ENCODE measurements at places on chromosomes 7 and 10. TPM values are rescaled to one million over a fixed set of nuclear protein-coding genes. Genes with fewer than 3 reads are reported as not detected.

GRCh38 chr10:24519950-24520349, 203.7 kb downstream of the ARHGAP21 start:
- peaks cover 9% of the 10 kb centered on the region for H3K4me1 ChIP-seq
- H3K36me3 ChIP-seq: no peaks in the 10 kb centered on the region
- H3K27me3 ChIP-seq: no peaks in the 10 kb centered on the region
- DNase-seq: no peak
- H3K4me3 ChIP-seq: no peak overlapping the region

GRCh38 chr7:84393786-84394185, 199.2 kb upstream of the SEMA3A start:
- no peaks in the 10 kb centered on the region for H3K4me1 ChIP-seq
- no peak for DNase-seq
- H3K36me3 ChIP-seq: no peaks in the 10 kb centered on the region
- no peak overlapping the region for H3K4me3 ChIP-seq

DNA sequence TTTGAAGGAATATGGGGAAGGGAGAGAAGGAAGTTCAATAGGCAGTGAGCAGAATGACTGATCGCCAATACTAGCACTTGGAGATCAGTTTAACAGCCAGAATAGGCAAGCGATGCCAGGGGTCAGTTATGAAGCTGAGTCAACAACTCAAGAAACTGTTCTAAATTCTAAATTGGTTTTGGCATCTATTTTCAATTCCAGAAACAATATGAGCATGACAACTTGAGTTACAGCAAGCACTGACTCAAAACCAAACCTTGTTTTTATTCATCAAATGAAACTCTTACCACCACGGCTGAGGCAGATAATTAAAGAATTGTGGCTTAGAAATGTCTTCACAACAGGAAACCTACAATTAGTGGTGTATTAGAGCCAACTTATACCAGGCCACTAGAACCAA, 180.5 kb upstream of the ASAH2 start:
- H3K4me1 ChIP-seq: peaks cover 3% of the 10 kb centered on the region
- DNase-seq: no peak
- H3K36me3 ChIP-seq: no peaks in the 10 kb centered on the region
- H3K27ac ChIP-seq: no peak overlapping the region

- H3K4me3 ChIP-seq: no peak overlapping the region
- no peak overlapping the region for H3K27ac ChIP-seq
- H3K36me3 ChIP-seq: no peaks in the 10 kb centered on the region
- no peaks in the 10 kb centered on the region for H3K27me3 ChIP-seq
These were observed 25.5 kb upstream of the AMZ1 start for GRCh38 chr7:2662273-2663120.

- peaks cover 10% of the 10 kb centered on the region for H3K4me1 ChIP-seq
- no peaks in the 10 kb centered on the region for H3K27me3 ChIP-seq
- no peaks in the 10 kb centered on the region for H3K36me3 ChIP-seq
- DNase-seq: no peak
- H3K27ac ChIP-seq: no peak overlapping the region
- H3K4me3 ChIP-seq: no peak overlapping the region
These were observed 112.9 kb upstream of the LYZL2 start for GRCh38 chr10:30742471-30742870.

- DNase-seq: no peak
- H3K36me3 ChIP-seq: peaks cover 6% of the 10 kb centered on the region
- no peaks in the 10 kb centered on the region for H3K4me1 ChIP-seq
- no peaks in the 10 kb centered on the region for H3K27me3 ChIP-seq
- no peak overlapping the region for H3K27ac ChIP-seq
These were observed 212.7 kb downstream of the ADK start for GRCh38 chr10:74363727-74364126.

GRCh38 chr7:681551-682307, 44.8 kb upstream of the DNAAF5 start:
- H3K27me3 ChIP-seq: no peaks in the 10 kb centered on the region
- H3K36me3 ChIP-seq: no peaks in the 10 kb centered on the region
- no peak overlapping the region for H3K4me3 ChIP-seq
- no peak overlapping the region for H3K27ac ChIP-seq
- DNase-seq: peak; percentile 46

GRCh38 chr7:19001854-19002253, 115.6 kb downstream of the TWIST1 start:
- no peak overlapping the region for H3K4me3 ChIP-seq
- no peaks in the 10 kb centered on the region for H3K4me1 ChIP-seq
- no peaks in the 10 kb centered on the region for H3K27me3 ChIP-seq
- no peak for DNase-seq

- no peaks in the 10 kb centered on the region for H3K4me1 ChIP-seq
- no peak overlapping the region for H3K4me3 ChIP-seq
- H3K27me3 ChIP-seq: no peaks in the 10 kb centered on the region
- no peaks in the 10 kb centered on the region for H3K36me3 ChIP-seq
These were observed 31.5 kb upstream of the BTRC start for GRCh38 chr10:101322266-101323108.

DNA sequence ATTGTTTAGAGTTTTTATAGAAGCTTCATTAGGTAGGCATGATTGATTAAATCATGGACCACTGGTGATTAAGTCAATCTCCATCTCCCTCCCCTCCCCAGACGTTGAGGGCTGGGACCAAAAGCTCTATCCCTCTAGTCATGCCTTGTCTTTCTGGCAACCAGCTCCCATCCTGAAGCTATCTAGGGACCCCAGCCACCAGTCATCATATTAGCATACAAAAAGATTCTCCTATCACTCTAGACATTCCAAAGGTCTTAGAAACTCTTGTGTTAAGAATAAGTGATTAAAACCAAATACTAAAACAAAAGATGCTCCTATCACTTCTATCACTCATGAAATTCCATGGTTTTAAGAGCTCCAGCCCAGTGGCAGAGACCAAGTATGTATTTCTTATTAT, 178.2 kb downstream of the RAPGEF5 start:
- no peaks in the 10 kb centered on the region for H3K4me1 ChIP-seq
- H3K27ac ChIP-seq: no peak overlapping the region
- H3K27me3 ChIP-seq: no peaks in the 10 kb centered on the region

GRCh38 chr10:124447751-124448466, 1.9 kb downstream of the NKX1-2 start:
- DNase-seq: no peak
- peaks cover 100% of the 10 kb centered on the region for H3K27me3 ChIP-seq
- H3K4me3 ChIP-seq: peak overlapping the region; percentile 35
- H3K4me1 ChIP-seq: no peaks in the 10 kb centered on the region

DNA sequence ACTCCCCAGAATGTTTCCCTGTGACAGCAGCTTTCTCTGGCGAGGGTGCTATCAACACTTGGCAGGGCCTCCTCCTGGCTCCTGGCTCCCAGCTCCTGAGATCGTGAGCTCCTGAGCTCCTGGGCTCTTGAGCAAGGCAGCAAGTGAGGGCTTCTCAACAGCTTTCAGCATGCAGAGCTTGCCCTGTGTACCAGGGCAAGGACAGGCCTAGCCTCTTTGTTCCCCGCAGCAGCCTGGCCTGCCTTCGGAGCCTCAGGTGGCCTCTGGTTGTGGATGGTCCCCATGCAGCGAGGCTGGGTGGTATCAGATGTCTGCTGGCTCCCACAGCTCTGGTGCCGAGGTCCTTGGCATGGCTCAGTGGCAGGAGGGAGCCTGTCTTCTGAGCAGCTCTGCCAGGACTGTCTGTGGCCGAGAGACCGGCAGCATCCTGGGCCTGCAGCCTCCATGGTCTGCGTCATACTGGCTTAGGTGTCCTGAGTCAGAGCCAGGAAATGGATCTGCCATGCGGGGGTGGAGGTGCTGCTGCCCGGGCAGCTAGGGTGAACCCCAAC, 44.2 kb downstream of the ZMIZ1 start:
- H3K27ac ChIP-seq: peak overlapping the region; percentile 78
- H3K36me3 ChIP-seq: peaks cover 9% of the 10 kb centered on the region
- peak; percentile 91 for DNase-seq
- no peaks in the 10 kb centered on the region for H3K27me3 ChIP-seq
- H3K4me1 ChIP-seq: peaks cover 79% of the 10 kb centered on the region
- H3K4me3 ChIP-seq: no peak overlapping the region

GRCh38 chr7:22549667-22550513, 49.9 kb upstream of the STEAP1B start:
- no peaks in the 10 kb centered on the region for H3K36me3 ChIP-seq
- peak overlapping the region; percentile 24 for H3K4me3 ChIP-seq
- peak; percentile 61 for DNase-seq
- H3K27ac ChIP-seq: no peak overlapping the region
- H3K4me1 ChIP-seq: peaks cover 12% of the 10 kb centered on the region

The CNPY1 gene
- not detected for total RNA-seq

The MINDY4 gene
- 9.4 TPM for total RNA-seq

The AMPH gene
- total RNA-seq: 26.2 TPM

The TAS2R5 gene
- total RNA-seq: 0.99 TPM

The CRYGN gene
- 1.4 TPM for total RNA-seq

The STEAP1 gene
- 13.2 TPM for total RNA-seq

The DPYSL4 gene
- total RNA-seq: 0.82 TPM

The FGF8 gene
- not detected for total RNA-seq
